Fibroblast of lung (primary cell): ENCODE measurements at places on chromosomes 3 and 15. TPM values are rescaled to one million over a fixed set of nuclear protein-coding genes. Genes with fewer than 3 reads are reported as not detected.

The CACNA1D gene
- total RNA-seq, result 0.17 and 0.77 TPM in 2 replicates

The DNAH12 gene
- under 0.01 and 0.17 TPM in 2 replicates for total RNA-seq

The NGRN gene
- 96.1 and 96.8 TPM in 2 replicates for total RNA-seq

The TGM4 gene
- not detected in 2 replicates for total RNA-seq

- DNase-seq, result no peak
Measured at GRCh38 chr3:58557491-58557890, 19.7 kb downstream of the FAM107A start.

GRCh38 chr3:108018552-108018951 is 72.3 kb downstream of the CD47 start:
- DNase-seq, result no peak

- DNase-seq, result no peak
Measured at GRCh38 chr3:54949491-54950044, 21.7 kb upstream of the LRTM1 start.

DNA sequence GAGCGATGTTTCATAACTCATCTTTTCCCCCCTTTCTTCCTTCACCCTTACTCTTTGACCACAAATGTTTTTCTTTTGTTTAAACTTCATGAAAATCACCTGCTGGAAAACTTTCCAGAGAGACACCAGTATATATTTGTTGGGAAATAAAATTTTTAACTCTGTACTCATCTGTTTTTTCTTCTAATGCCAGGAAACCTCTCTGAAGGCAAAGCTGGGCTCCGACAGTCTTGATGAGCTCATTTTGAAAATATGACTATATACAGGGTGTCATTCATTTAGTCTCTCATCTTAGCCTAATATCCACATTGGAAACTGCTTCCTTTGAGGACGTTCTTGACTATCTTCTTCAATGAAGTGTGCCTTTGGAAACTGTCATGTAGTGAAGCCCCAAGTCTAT is 339.6 kb upstream of the ROBO2 start:
- no peak for DNase-seq

- DNase-seq, result peak; percentile 76
Measured at GRCh38 chr15:60419753-60420152, 22.0 kb upstream of the ANXA2 start.

DNA sequence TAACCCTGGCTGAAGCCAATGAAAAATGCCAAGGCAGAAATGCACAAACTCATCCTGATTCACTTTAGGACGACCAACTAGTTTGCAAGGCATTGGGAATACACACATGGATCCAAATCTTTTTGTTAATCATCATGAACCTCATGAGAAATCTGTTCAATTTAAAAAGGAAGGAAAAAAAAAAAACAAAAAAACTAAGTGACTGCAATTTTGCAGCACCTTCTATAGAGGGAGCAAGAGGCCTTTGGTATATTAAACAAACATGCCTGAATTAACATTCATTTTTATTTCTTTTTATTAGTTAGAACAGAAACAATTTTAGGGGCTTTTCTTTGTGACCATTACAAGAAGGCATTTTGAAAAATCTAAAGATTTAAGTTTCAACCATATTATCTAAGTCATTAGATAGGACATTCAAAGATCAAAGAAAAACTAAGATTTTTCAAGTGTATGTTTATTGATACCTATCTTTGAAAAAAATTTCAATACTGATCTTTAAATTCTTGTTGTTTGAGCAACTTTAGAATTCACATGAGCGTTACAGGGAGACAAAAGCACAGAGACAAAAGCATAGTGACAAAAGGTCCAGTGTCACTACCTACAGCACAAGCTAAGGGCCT is 182.4 kb downstream of the CBLB start:
- DNase-seq, result peak; percentile 60

GRCh38 chr15:72536506-72536905 is 62.4 kb downstream of the ARIH1 start:
- no peak for DNase-seq

DNA sequence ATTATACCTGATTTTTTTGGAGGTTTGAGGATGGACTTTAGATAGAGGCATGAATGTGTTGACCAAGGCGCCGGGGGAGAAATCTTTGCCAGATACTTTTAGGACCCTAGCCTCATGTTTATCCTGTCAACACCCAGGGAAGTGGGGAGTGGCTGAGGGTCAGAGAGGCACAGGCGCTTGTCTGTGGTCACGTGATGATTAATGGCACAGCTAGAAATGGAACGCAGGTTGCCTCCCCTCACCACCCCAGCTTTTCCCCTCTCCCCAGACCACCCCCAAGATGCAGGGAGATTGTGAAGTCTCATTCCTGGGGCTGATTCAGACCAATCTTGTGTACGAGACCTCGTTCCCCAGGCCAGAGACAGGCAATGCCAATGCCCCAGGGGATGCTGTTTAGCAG is 218.4 kb upstream of the LINGO1 start:
- no peak for DNase-seq

GRCh38 chr3:147713234-147714133 is 304.3 kb downstream of the ZIC1 start:
- peak; percentile 12 for DNase-seq

DNA sequence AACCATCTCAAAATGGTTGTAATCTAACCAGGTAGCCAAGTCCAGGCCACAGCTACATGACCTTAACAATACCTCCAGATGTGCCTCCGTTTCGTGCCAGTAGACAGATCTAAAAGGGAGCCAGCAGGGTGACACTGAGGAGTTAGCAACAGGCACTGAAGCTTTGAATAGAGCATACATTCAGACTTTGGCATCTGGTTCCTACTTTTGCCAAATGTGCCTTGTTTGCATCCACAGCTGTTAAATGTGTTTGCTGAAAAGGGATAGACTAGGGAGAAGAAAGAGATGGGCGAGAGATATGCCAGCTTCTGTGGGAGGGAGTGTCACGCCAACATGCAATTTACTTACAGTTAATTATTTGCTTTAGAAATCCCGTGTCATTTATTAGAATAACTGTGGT is 1433.9 kb upstream of the CADM2 start:
- DNase-seq, result no peak

DNA sequence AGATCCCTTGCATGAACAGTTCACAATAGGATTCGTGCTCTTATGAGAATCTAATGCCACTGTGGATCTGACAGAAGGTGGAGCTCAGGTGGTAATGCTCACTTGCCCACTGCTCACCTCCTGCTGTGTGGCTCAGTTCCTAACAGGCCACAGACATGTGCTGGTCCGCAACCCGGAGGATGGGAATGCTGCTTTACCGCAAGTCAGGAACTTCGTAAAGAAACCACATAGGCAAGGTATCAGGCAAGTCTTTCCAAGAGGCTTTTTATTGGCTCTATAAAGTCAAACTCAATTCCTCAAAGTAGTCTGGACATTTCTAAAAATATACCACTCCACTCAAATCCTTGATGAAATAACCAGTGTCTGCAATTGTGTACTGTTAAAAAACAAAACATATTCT is 56.1 kb downstream of the OSTN start:
- DNase-seq, result peak; percentile 40

GRCh38 chr15:88617790-88618189 is 3.4 kb upstream of the AEN start:
- DNase-seq, result no peak

DNA sequence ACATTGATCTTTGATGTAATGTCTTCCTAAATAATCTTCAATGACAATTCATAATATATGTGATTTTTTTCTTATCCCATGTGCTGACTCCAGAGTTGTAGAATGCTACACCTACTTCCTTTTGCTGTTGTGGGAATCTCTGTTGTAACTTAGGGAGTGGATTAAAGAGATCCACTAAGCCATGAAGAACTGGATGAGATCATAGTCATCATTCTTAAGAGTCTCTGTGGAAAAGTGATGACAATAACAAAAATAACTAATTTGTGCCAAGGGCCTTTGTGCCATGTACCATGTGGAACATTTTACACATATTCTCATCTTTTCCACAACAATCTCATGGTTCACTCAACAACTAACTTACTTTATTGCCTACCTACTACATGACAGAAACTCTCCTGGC is 162.9 kb upstream of the PDZRN3 start:
- DNase-seq, result no peak

DNA sequence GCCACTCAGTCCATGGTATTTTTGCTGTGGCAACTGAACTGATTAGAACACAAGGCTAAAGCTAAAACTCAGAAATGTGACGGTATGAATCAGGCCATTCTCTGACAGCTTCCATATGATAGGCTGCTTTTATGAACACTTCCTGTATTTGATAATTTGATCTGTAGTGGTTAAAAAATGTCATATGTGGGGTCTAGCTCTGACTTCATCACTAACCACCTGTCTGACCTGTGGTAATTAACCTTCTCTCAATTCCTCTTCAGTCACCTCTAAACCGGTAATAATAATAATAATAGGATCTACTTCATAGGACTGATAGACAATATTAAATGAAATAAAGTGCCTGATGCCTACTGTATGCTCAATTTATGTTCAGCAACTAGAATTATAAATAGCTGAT is 223.2 kb downstream of the MBNL1 start:
- DNase-seq, result no peak

DNA sequence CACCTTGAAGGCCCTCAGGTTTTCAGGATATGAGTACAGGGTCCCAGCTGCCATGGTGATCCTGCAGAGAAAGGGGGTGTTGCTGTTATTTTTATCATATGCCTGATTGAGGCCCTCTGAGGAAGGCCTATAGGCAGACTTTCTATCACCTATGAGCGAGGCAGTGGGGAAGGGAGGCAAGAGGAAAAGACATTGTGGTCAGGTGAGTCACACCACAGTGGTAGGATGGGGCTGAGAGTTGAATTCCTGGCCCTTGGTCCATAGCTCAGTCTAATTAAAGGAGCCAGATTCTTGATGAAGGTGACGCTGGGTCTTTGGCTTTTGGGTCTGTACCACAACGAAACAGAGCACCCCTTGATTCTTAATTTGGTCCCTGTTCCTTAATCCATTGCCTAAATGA is 72.7 kb downstream of the ZNF621 start:
- DNase-seq, result no peak
